ENCODE measurements at places on chromosomes 7 and 10.

GRCh38 chr7:140036224-140036962, 26.4 kb downstream of the PARP12 start:
- DNase-seq: peak; percentile 84

DNA sequence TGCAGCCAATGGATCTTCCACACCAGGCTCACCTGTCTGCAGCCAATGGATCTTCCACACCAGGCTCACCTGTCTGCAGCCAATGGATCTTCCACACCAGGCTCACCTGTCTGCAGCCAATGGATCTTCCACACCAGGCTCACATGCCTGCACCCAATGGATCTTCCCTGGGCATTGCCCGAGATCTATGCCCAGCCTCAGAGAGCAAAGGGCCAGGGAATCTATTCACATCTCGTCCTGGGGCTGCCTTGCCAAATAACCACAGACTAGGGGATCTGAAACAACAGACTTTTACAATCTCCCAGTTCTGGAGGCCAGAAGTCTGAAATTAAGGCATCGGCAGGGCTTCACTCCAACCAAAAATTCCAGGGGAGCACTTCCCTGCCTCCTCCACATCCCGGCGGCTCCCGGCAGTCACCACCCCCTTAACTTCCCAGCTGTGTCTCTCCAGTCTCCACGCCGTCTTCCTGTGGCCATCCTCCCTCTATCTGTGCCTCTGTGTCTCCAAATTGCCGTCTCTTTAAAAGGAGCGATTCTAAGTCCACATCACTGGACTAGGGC, 92.4 kb upstream of the PPP2R2D start:
- no peak for DNase-seq

- no peak for DNase-seq
Observed at GRCh38 chr10:23581906-23582450, 143.1 kb downstream of the OTUD1 start.

GRCh38 chr7:144665689-144666381, 170.0 kb downstream of the TPK1 start:
- no peak for DNase-seq

GRCh38 chr10:32367793-32368453, 21.0 kb upstream of the EPC1 start:
- DNase-seq: peak; percentile 58

DNA sequence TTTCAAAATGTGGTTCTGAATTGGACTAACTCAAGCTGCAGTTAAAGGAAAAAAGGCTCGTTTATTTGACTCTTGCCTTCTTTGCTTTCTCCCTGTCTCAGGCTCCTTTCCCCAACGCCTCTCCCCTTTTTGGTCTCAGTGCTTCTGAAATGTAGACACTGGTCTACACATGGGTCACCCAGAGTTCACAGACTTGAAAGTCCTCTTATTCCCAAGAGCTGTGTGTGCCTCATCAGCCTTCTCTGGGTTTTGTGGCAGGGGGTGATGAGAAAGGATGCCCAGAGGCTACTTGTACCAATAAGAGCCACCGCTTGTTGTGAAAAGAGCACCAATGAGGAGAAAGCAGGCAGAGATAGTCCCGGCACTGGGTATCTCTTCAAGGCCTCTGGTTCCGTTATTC, 125.7 kb downstream of the BICC1 start:
- no peak for DNase-seq

GRCh38 chr10:104391150-104391968, 37.7 kb downstream of the CFAP58 start:
- DNase-seq: no peak

- no peak for DNase-seq
Observed at GRCh38 chr10:27745732-27746396, at the start of gene MKX. Gene MKX (minus strand): TSS chr10:27745819. CDS start chr10:27743415, 2,404 bp downstream.

GRCh38 chr10:82378146-82378545, 503.2 kb downstream of the NRG3 start:
- DNase-seq: no peak

DNA sequence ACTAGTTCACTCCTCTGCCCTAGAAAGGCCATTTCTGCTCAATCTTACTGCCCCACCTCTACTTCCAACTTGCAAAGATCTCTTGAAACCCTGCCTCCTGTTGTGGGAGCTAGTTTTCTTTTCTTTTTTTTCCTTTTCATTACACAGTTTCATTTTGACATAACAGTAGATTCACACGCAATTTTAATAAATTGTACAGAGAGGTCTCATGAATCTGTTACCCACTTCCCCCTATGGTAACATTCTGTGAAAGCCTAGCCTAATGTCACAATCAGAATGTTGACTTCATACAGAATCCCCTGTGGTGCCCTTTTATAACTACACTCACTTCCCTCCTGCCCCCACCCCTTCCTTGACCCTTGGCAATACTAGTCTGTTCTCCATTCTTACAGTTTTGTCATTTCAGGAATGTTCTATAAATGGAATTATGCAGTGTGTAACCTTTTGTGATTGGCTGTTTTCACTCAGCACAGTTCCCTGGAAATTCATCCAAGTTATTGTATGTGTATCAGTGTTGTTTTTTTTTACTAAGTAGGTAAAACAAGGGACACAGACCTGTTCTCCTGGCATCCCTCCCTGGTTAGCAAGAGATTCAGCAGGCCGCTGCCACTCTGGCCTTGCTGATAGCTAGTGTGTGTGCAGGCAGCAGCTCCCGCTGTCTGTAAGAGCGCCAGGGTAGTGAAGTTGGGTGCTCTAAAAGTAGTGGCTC, 21.5 kb downstream of the CHST3 start:
- peak; percentile 95 for DNase-seq

- DNase-seq: peak; percentile 48
Observed at GRCh38 chr10:49106451-49106850, 8.9 kb downstream of the VSTM4 start.

DNA sequence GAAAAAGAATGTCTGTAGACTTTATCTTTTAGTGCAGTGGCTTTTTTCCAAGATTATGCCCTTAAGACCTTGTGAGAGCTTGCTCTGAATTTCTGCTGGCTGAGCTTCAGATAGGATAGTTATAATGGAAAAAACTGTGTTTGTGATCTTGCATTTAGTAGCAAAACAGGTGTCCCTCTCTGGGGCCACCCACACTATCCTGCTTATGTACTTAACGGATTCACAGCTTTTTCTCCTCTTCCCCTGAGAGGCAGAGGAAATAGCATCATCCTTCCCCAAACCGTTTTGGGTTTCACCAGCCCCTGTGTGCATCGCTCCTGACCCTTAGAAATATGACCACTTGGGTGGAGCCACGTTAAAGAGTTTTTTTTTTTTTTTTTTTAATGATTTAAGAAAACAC, 101.2 kb downstream of the RAB18 start:
- no peak for DNase-seq

- DNase-seq: no peak
Observed at GRCh38 chr7:46663025-46663424, 742.0 kb upstream of the IGFBP3 start.

DNA sequence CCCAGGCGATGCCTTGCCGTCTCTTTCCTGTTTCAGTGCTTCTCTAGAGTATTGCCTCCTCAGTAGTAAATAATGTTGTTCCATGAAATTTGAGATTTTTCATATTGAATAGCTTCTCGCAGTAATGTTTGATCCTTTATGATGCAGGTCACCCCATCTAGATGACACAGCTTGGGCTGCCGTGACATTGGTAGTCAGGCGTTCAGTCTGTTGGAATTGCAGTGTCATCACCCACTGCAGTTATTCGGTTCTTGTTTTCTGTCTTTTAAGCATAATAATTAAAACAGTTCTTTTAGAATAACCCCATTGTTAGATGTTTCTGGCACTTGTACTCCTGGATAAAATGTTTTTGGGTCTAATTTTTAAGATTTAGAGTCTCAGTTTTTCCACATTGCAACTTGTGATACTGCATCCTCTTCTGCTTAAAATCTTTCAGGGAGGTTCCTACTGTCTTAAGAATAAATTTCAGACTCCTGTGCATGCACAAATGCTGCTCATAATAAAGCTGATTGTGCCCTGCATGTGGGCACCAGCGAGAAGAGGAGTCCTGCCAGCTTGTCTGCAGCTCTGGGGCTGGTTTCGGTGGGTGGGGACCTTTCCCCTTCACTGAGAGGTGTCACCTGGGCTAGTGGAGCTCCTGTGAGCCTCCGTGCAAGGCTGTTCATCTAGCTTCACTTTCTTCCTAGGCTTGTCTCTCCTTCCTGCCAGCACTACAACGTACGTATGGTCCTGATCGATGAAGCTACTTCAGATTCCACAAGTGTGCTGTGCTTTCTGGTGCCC, 44.8 kb downstream of the SDK1 start:
- no peak for DNase-seq

DNA sequence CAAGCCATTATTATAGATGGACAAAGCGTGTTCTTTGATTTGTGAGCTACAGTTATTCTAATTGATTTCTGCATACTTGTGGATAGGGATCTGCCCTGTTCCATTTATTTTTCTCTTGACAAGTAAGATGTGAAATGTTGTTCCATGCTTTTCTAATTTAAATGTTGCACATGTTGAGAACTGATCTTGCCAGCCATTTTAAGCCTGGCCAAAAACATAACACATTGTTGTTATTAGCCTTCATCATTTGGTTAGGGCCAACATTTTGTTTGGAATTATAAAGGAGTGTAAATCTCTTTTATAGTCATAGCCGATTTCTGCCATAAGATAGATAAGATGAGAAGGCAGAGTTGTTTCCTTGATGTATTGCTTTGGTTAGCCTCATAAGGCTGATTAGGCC, 117.0 kb downstream of the WNT2 start:
- no peak for DNase-seq

DNA sequence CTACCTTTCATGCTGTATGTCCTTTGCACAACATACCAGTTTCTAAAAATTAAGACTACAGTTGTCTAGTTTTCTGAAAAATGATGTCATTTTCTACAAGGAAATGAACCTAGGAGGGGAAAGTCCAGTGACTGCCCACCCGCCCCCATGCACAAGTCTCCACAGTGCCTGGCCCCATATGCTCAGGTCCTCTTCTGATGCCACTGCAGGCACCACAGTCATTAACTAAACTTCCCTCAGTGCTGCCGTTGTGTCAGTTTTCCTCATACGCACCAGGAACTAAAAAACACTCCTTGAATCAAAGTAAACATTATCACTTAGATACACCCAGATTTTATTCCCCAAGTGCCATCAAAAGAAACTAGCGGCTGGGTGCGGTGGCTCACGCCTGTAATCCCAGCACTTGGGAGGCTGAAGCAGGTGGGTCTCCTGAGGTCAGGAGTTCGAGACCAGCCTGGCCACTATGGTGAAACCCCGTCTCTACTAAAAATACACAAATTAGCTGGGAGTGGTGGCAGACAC, 6.9 kb upstream of the TNS3 start:
- DNase-seq: no peak

GRCh38 chr7:35024298-35024697, 13.0 kb downstream of the DPY19L1 start:
- peak; percentile 53 for DNase-seq

DNA sequence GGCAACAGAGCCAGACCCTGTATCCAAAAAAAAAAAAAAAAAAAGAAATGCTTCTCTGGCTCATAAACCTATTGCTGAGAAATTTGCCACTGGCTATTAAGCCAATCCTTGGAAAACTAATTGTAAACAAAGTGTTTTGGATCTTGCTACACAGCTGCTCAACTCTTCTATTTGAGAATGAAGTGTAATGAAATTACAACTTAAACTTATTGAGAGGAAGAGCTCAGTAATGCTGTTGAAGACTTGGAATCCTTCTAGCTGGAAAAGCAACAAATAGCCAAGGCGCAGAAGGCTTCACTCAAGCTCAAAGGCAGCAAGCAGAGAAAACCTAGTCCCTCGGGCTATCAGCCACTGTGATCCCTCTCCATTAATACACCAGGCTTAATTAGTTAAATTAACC, 99.6 kb upstream of the ZNF438 start:
- DNase-seq: no peak

DNA sequence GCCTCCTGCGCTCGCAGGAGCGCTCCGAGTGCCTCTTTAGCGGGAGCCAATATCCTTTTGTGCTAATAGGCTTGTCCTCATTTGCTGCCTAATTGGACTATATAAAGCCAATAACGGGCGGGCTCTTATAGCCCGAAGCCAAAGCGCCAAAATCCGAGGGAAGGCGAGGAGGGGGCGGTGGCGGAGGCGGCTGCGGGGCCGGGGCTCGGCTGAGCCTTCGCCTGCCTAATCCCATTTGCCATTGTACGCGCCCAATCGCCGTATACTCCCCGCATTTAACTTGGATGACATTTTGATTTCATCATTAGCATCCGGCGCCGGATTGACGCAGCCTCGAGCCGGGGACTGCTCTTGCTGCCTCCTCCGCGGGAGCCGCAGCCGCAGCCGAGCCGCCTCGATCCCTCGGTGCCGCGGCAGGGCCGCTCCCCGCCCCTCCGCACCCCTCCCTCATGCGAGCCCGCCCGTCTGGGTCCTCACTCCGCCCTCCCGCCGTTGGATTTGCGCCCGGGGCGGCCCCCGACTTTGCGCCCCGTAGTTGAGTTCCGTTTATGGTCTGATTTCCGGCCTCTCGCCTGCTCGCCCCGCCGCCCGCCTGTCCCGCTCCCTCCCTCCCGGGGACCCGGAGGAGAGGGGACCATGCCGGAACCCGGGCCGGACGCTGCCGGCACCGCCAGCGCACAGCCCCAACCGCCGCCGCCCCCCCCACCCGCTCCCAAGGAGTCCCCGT, at the start of gene HMX3:
Gene HMX3, plus strand, starts transcription at position 556 of the 727 bp plus-strand sequence. Its CDS starts 81 bp downstream, at position 637.
- peak; percentile 68 for DNase-seq

GRCh38 chr7:100583132-100584053, 2.5 kb downstream of the LRCH4 start:
- DNase-seq: peak; percentile 94
